Mesothelial cell of epicardium (in vitro differentiated cells): ENCODE measurements at places on chromosomes 5 and 9. TPM values are rescaled to one million over a fixed set of nuclear protein-coding genes. Genes with fewer than 3 reads are reported as not detected.

- no peaks in the 10 kb centered on the region for H3K36me3 ChIP-seq
- no peak for DNase-seq
- H3K4me3 ChIP-seq, result no peak overlapping the region
- H3K27ac ChIP-seq, result no peak overlapping the region
- no peaks in the 10 kb centered on the region for H3K27me3 ChIP-seq
Observed at GRCh38 chr5:35161652-35162273, 68.5 kb downstream of the PRLR start.

- H3K27ac ChIP-seq, result no peak overlapping the region
- peaks cover 8% of the 10 kb centered on the region for H3K4me1 ChIP-seq
- H3K27me3 ChIP-seq, result no peaks in the 10 kb centered on the region
- DNase-seq, result no peak
Observed at GRCh38 chr9:113520109-113520642, 56.6 kb downstream of the RGS3 start.

GRCh38 chr9:33178972-33179697, 12.0 kb upstream of the B4GALT1 start:
- DNase-seq, result no peak
- no peaks in the 10 kb centered on the region for H3K36me3 ChIP-seq
- no peak overlapping the region for H3K27ac ChIP-seq
- H3K4me3 ChIP-seq, result no peak overlapping the region
- H3K4me1 ChIP-seq, result no peaks in the 10 kb centered on the region

GRCh38 chr9:135941288-135941995, 19.7 kb downstream of the UBAC1 start:
- no peaks in the 10 kb centered on the region for H3K4me1 ChIP-seq
- H3K27ac ChIP-seq, result no peak overlapping the region
- no peaks in the 10 kb centered on the region for H3K27me3 ChIP-seq

DNA sequence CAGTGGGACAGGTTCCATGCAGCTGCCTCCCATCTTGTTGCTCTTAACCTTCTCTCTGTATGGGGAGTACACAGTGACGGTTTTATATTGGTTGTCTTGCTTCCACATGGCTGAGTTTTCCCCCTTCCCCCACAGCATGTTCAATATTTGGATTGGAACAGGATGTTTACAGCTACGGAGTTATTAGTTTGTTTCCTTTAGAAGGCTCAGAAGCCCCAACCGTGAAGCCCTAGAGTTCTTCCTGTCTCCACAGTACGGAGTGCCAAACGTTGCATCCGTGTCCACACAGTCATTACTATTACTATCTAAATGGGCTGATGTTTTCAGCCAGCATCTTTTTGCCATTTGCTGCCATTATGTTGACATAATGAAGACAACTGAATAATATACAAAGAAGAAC, 277.5 kb downstream of the MARCHF11 start:
- peaks cover 2% of the 10 kb centered on the region for H3K4me1 ChIP-seq
- no peaks in the 10 kb centered on the region for H3K27me3 ChIP-seq
- no peak overlapping the region for H3K4me3 ChIP-seq

DNA sequence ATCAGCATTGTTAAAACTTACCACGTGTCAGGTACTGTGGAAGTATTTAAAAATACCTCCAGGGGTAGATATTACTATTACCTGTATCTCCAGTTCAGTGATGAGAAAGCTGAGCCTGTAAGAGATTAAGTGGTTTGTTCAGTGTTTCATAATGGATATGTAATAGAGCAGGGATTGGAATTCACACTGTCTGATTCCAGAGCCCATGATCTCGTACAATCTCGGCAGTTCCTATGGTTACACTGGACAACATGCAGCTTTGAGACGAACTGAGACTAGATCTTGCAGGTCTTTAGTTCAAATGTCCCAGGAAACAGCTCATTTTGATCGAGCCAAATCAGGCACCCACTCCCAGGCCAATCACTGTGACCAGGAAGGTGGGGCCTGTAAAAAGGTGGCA, 8.8 kb upstream of the RASGRF2 start:
- H3K4me3 ChIP-seq, result no peak overlapping the region
- H3K4me1 ChIP-seq, result peaks cover 5% of the 10 kb centered on the region
- H3K27ac ChIP-seq, result no peak overlapping the region
- no peaks in the 10 kb centered on the region for H3K36me3 ChIP-seq

GRCh38 chr5:16693879-16694278, 77.1 kb upstream of the RETREG1 start:
- H3K36me3 ChIP-seq, result peaks cover 42% of the 10 kb centered on the region
- DNase-seq, result no peak
- H3K27me3 ChIP-seq, result no peaks in the 10 kb centered on the region
- no peak overlapping the region for H3K27ac ChIP-seq
- no peak overlapping the region for H3K4me3 ChIP-seq

GRCh38 chr5:68538814-68539420, 323.4 kb downstream of the PIK3R1 start:
- DNase-seq, result no peak
- peaks cover 26% of the 10 kb centered on the region for H3K4me1 ChIP-seq
- peaks cover 2% of the 10 kb centered on the region for H3K27me3 ChIP-seq
- H3K36me3 ChIP-seq, result no peaks in the 10 kb centered on the region
- H3K27ac ChIP-seq, result no peak overlapping the region

DNA sequence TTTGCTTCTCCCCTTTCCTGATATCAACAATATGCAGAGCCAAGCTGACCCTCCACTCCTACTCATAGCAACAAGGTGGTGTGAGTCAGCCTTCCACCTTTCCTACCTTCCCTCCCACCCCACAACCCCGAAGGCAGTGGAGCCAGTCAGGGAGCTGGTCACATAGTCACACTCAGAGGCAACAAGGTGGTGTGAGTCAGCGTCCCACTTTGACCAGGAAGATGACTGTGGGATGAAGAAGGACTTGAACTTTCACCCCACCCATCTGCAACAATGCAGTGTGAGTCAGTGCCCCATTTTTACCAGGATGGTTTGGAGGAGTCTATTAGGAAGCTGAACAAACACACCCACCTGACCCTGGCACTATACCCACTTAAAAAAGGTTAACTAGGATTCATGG, 30.1 kb upstream of the ZNF782 start:
- H3K36me3 ChIP-seq, result peaks cover 18% of the 10 kb centered on the region
- no peak overlapping the region for H3K4me3 ChIP-seq
- DNase-seq, result no peak
- no peaks in the 10 kb centered on the region for H3K4me1 ChIP-seq
- no peak overlapping the region for H3K27ac ChIP-seq
- H3K27me3 ChIP-seq, result no peaks in the 10 kb centered on the region

- no peak overlapping the region for H3K27ac ChIP-seq
- no peak for DNase-seq
- H3K27me3 ChIP-seq, result no peaks in the 10 kb centered on the region
- no peaks in the 10 kb centered on the region for H3K4me1 ChIP-seq
Observed at GRCh38 chr9:122498883-122499288, 11.7 kb upstream of the OR1J2 start.

DNA sequence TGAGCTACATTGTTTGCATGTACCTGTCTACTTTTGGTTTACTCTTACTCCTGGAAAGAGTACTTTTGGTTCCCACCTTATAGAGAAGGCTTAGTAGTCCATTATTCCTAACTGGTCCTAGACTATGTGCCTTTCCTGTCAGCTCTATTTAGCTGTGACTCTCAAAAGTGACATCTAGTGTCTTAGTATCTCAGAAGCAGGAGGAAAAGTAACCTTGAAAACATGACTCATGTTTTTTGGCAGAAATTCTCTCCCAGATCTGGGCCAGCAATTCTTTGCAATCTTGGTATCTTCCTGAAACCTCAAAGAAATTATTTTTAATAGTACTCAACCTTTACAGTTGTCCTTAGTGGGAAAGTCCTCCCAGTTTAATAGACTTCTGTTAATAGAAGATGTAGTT, 691.7 kb upstream of the SEMA6A start:
- no peak overlapping the region for H3K27ac ChIP-seq
- peaks cover 12% of the 10 kb centered on the region for H3K36me3 ChIP-seq
- peaks cover 11% of the 10 kb centered on the region for H3K4me1 ChIP-seq
- H3K4me3 ChIP-seq, result no peak overlapping the region

GRCh38 chr9:109652112-109652511, 127.9 kb upstream of the PALM2AKAP2 start:
- H3K4me1 ChIP-seq, result no peaks in the 10 kb centered on the region
- peaks cover 5% of the 10 kb centered on the region for H3K27me3 ChIP-seq
- H3K4me3 ChIP-seq, result no peak overlapping the region
- H3K36me3 ChIP-seq, result no peaks in the 10 kb centered on the region
- no peak overlapping the region for H3K27ac ChIP-seq

DNA sequence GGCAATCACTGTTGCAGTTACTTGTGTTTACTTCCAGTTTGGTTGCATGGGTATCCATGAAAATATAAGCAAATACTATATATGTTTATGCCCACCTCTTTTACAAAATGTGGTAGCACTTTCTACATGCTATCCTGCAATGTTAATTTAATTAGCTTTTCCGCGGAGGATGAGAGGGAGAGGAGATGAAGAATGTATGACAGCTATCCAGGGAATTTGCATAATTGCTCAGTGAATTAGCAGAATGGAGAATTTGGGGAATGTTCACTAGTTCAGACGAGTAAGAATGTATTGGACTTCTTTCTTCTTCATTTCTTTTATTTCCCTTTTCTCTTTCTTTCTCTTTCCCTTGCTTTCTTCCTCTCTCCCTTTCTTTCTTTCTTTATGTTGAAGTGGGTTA, 140.7 kb upstream of the SLC28A3 start:
- H3K27me3 ChIP-seq, result no peaks in the 10 kb centered on the region
- H3K27ac ChIP-seq, result no peak overlapping the region
- H3K4me3 ChIP-seq, result no peak overlapping the region

DNA sequence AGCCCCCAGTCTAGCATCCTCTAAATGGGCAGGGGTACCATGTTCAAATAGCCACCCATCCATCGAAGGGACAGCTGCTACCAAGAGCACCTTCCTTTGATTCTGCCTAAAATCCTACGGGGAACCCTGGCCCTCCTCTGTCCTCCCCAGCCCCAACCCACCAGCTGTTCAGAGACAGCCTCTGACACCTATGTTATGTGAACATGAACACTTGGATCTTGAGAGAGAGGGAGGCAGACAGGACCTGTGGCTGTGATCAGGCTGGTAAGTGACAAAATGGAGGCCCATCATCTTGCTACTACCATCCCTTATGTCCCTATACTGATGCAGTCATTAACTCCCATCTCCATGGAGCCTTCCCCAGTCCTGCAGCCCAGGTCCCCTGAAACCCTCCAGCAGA, 8.2 kb downstream of the SLC23A1 start:
- H3K4me1 ChIP-seq, result no peaks in the 10 kb centered on the region
- no peak overlapping the region for H3K4me3 ChIP-seq
- H3K27me3 ChIP-seq, result no peaks in the 10 kb centered on the region
- peaks cover 23% of the 10 kb centered on the region for H3K36me3 ChIP-seq
- no peak overlapping the region for H3K27ac ChIP-seq

Gene NUTM2G
- 0.16 to 0.20 TPM in 2 of 3 replicates, not detected in the other for total RNA-seq

Gene MPDZ
- total RNA-seq, result 183 to 190 TPM (median 187 TPM) in 3 replicates

Gene GLRA1
- not detected in 3 replicates for total RNA-seq

Gene FBLL1
- 0.80 to 0.95 TPM (median 0.81 TPM) in 3 replicates for total RNA-seq

Gene SLC22A4
- 2.1 to 2.4 TPM (median 2.2 TPM) in 3 replicates for total RNA-seq

Gene NCBP1
- 35.1 to 38.9 TPM (median 38.4 TPM) in 3 replicates for total RNA-seq

Gene DRD1
- total RNA-seq, result 0.34 to 0.54 TPM (median 0.40 TPM) in 3 replicates

Gene SLC36A3
- not detected in 3 replicates for total RNA-seq

Gene HSPB3
- total RNA-seq, result not detected in 3 replicates

Gene KIF24
- total RNA-seq, result 3.5 to 3.9 TPM (median 3.5 TPM) in 3 replicates

Gene CTSL
- total RNA-seq, result 85.9 to 90.5 TPM (median 86.2 TPM) in 3 replicates

Gene RNF183
- total RNA-seq, result 0.16 to 0.53 TPM (median 0.29 TPM) in 3 replicates
